ENCODE measurements at places on chromosomes 1 and 21.

DNA sequence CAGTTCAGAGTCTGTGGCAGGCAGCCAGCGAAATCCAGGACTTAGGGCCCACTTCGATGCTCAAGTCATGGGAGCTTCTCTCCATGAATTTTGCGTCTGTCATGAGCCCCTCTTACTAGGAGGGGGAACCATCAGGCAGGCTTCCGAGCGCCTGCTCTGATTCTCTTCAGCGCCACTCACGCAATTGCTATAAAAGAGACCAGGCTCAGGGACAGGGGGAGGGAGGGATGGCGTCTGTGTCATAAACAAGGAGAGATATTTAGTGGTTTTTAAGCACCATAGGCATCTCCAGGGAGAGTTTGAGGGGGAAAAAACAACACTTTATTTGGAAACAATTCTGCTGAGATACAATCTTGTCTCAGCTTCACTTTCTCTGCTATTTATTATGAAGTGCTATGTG lies 60.6 kb downstream of the NAV1 start:
- no peak for DNase-seq

DNA sequence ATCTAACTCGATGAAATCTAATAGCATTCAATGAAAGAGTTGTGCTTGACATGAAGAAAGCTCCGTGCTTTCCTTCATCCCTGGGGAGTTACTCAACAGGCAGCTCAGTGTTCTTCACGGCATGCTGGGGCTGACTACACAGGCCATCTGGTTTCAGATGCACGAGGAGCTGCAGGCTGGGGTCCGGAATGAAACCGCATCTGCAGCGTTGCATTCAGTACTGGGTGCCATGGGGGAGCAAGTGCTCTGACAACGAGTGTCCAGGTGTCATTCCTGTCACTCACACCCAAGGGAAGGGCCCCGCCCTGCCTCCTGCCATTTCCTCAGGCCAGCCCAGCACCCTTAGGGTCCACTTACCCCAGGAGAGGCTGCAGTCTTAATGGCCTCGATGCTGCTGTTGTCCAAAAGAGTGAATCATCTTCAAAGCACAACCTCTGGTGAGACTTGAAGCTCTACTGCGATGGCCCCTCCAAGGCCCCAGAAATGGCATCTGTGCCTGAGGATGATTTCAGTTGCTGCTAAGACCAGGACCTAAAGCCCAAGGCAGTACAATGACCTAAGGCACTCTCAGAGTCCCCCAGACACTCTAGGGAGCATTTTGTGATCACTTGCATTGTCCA lies 61.4 kb downstream of the STUM start:
- no peak for DNase-seq

- no peak for DNase-seq
Observed at GRCh38 chr1:206609229-206609991, 2.9 kb downstream of the EIF2D start.

GRCh38 chr1:53837646-53837923 lies 511 bp downstream of the NDC1 start:
- DNase-seq = no peak

- DNase-seq = no peak
Observed at GRCh38 chr21:15823486-15824150, 93.8 kb downstream of the USP25 start.

DNA sequence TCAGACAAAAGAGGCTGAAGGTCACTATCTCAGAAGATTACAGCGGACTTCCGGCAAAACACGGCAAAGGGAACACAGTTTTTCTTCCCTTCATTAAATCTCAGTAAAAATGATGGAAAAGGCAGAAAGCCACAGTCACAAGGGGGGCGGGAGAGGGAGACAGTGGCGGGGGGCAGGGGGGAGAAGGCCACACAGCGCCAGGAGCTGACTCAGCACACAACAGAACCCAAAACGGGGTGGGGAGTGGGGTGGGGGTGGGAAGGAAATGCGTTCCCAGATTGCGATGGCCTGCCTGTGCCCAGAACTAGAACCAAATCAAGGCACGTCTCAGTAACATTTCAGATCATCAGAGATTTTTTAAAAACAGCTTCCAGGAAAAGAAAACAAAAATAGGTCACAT lies 13.4 kb downstream of the CFAP74 start:
- DNase-seq = no peak

DNA sequence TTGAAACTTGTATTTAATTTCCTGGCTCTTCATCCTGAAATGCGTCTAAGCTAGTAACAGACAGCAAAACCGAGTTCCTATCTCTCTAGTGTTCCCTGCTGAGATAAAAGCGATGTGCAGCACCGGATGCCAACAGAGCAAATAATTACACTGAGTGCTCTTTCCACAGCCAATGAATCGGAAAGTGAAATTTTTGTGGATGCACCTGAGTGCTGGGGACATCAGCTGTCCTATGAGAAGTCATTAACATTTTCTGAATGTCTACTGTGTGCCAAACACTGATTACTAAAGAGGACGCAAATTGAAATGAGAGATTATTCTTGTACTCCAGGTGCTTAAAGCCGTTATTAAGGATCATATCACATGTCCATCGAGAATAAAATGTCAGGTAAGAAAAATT lies 278.0 kb downstream of the RGS7 start:
- no peak for DNase-seq

DNA sequence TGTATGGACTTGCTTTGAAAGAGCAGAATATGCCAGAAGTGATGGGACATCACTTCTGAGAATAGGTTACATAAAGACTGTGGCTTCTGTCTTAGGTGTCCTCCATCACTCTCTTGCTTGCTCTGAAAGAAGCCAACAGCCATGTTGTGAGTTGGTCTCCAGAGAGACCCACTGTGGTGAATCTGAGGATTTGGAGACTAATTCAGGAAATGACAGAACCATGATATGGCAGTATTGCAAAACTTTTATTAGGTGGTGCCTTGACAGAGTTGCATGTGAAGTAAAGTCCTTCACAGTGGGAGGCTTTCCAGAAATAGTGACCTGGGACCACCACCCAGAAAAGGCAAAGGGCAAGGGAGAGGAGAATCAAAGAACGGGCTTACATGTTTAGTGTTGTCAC lies 628.6 kb downstream of the KCNT2 start:
- DNase-seq = no peak

- no peak for DNase-seq
Observed at GRCh38 chr1:107530543-107530942, 389.7 kb downstream of the NTNG1 start.

GRCh38 chr1:165387505-165387904 lies 31.0 kb upstream of the LMX1A start:
- DNase-seq = no peak

- no peak for DNase-seq
Observed at GRCh38 chr1:97875996-97876395, 44.8 kb downstream of the DPYD start.

GRCh38 chr1:160209321-160210046 lies 4.3 kb downstream of the PEA15 start:
- no peak for DNase-seq

DNA sequence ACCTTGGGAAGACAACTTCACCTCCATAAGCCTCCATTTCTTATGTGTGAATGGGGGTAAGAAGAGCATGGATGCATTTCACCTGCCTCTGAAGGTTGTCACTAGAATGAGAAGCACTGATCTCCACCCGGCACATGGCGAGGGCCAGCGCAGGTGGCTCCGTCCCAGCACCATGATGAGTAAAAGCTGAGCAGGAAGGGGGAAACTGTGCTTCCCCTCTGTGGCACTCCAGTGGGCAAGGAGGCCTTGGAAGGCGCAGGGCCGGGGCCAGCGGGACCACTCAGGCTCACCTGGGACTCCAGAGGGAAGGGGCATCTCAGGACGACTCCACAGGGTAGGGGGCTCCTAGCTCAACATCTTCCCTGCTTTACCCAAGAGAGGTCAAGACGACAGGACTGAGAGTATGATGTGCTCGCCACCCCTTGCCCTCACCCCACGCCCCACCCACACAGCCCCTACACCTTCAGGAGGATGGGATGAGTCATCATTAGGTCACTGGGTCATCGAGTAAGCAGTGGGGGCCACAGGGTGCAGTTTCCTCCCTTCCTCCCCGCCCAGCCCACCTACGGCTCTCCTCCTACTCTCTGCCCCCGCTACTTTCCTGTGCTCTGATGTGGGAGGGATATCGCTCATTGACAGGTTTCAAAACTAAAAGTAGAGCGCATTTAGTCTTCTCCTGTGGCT lies 112.1 kb downstream of the HIVEP3 start:
- DNase-seq = no peak

DNA sequence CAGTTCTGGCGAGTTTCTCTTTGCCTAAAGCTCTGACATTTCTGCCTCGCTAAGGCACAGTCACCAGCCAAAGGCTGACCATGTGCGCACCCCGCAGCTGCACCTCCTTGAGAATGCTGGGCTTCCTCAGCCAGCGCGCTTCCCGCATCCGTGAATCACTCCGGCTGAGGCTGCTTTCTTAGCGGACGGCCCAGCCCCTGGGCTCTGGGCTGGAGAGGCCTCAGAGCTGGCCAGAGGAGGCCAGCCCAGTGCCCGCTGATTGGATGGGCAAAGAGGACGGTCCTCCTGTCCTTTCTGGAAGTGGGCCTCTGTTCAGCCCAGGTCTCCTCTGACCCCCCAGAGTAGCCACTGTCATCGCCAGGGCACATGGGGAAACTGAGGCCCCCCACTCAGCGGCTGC lies 56.1 kb downstream of the PRDM16 start:
- DNase-seq = no peak
